ENCODE measurements at places on chromosomes 3 and 15.
A peak's percentile ranks its signal among the peaks of the same experiment; 100 is the strongest.

- DNase-seq: peak; percentile 21
These were observed 17.8 kb downstream of the UBXN7 start for GRCh38 chr3:196414469-196414868.

- no peak for DNase-seq
These were observed 247.8 kb downstream of the ALCAM start for GRCh38 chr3:105614288-105615030.

DNA sequence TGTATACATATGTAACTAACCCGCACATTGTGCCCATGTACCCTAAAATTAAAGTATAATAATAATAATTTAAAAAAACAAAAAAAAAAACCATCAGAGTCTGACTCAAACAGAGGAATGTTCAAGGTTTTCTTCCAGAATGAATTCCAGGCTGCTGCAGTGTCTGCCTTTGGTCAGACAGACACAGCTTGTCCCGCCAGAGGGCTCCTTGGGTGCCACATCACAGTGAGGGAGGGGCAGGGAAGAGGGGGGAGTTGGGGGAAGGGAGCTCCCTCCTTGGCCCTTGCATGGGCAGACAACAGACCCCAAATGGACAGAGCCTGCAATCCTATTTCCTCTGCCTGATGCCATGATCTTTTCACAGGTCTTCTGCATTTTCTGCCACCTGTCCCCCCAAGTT, 36.5 kb downstream of the ITGB5 start:
- DNase-seq: peak; percentile 59

DNA sequence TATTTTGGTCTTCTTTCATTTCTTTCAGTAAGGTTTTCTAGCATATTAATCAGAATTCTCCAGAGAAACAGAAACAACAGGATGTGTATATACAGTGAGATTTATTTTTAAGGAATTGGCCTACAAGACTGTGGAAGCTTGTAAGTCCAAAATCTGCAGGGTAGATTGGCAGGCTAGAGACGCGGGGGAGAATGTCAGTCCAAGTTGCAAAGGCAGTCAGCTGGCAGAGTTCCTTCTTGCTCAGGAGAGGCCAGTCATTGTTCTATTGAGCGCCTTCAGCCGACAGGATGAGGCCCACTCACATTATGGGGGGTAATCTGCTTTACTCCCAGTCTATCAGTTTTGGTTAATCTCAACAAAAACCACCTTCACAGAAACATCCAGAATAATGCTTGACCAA, 133.4 kb upstream of the UBE3A start:
- no peak for DNase-seq

GRCh38 chr15:69595009-69595791, 142.6 kb downstream of the RPLP1 start:
- DNase-seq: no peak

DNA sequence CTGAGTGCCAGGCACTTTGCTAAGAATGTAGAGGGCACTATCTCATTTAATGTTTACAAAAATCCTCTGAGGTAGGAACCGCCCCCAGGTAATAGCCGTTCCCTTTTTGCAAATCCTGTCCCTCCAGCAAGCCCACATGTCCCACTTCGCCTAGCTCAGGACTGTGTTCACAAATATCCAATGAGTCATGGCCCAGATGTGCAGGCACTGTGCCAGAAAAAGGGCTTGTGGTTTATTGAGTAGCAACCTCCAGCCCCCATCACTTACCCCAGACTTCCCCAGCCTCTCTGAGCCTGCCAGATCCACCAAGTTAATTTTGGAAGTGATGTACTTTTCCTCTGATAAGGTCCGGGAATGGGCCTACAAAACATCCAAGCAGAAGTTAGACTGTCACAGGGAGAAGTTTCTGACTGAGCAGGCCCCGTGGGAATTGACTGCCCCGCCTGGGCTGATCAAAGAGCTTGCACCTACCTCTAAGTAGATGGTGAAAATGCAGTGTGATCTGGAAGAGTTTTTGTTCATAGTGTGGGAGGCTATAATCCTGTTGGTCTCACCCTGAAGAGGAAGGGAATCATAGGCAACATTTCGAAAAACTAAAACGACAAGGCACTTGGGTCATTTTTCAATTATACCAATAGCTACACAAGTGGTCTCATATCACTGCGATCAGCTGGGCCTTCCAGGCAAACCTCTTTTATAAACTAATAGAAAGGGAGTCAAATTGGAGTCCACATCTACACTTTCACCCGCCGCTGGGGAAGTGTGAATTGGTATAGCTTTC, 15.7 kb downstream of the KIF9 start:
- DNase-seq: peak; percentile 89

- DNase-seq: no peak
These were observed 69.0 kb downstream of the ANKRD28 start for GRCh38 chr3:15728766-15729165.

- DNase-seq: no peak
These were observed 4.1 kb downstream of the FOXP1 start for GRCh38 chr3:71579326-71579934.

- no peak for DNase-seq
These were observed 44.6 kb downstream of the ERC2 start for GRCh38 chr3:56423661-56424099.

GRCh38 chr3:81198756-81199155, 562.7 kb downstream of the GBE1 start:
- DNase-seq: peak; percentile 52

DNA sequence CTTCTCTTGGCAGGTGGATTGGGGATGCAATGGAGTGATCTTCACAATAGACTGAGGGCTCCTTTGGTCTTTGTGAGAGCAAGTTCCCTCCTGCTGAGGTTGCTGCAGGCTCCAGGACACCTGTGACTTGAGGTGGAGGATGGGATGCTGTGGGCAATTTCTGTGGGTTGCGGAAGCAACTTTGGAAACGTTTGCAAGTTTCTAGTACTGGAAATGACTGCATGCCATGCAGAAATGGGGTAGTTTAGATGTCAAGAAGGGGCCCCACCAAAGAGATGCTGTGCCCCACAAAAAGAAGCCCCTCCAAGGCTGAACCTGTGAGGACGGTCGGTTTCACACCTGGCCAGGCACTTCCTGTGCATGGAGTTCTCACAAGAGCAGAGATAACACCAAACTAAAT, 80.4 kb upstream of the XCR1 start:
- DNase-seq: no peak

GRCh38 chr15:74545776-74546656, 5.0 kb downstream of the ARID3B start:
- DNase-seq: peak; percentile 98

GRCh38 chr3:140347151-140347550, 330.7 kb upstream of the TRIM42 start:
- no peak for DNase-seq

DNA sequence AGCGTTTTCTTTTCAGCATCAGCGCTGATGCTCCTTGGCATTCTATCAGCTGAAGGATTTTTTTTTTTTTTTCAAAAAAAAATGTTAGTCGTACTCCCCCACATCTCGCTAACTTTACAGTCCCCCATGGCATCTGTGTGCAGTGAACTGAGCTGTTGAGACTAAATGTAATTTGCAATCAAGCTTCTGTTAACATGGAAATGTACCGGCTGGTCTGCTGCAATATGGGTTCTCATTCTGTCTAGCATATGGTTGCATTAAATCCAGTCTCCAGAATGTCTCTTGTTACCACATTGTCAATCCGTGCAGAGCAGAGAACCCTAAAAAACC, 32.2 kb upstream of the TPRG1 start:
- no peak for DNase-seq

DNA sequence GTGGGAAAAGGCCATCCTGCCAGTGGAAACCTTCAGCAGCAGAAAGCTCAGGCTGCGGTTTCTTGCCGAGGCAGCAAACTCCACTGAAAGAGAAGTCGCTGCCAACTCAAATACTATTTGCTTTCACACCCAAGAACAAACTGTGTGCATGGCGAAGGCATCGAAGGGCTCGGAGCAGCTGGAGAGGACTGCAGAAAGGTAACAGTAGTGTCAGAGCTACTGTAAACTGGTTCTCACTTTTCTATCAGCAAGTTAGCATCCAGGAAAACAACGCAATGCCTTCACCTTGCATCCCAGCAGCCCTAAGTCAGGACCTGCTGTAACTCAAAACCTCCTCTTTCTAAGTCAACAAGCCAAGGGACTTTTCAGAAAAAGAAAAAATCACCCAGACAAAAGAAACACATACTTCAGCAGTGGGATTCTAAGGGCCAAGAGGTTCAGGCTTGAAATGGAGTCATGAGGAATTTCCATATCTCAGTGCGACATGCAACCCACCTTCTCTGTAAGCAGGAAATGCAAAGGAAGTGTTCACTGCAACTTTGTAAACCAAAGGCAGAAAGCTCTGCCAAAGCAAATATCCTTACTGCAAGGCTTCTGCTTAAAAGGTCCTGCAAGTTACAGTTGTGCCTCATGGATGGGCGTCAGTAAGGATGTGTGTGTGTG, 193.5 kb downstream of the FOXP1 start:
- no peak for DNase-seq

DNA sequence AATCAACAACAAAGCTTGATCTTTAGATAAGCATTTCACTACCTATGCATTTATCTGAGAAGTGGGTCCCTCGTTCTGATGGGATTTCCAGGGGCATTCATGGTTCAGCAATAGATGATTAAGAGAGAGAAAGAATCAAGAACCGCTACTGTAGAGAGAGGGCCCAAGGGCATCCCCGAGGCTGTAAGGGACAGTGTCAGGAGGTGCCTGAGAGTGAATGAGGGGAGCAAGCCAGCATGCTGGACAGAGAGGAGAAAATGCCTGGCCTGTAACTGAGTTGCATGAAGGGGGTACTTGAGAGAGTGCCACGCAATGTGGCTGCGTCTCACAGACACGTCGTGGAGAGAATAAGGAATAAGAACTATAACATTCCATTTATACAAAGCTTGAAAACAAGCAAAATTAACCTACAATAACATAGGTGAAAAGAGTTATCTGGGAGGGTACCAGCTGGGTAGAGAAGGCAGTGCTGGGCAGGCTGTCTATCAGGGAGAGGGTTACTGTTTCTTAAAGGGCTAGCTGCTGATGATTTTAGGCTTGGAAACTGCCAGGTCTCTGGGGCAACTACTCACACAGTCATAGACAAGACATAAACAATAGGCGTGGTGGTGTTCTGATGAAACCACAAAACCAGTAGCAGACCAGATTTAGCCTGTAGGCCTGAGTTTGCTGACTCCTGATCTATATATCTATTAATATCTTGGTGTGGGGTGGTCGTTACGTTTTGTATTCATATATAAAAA, 374.6 kb upstream of the CFAP20DC start:
- DNase-seq: peak; percentile 30

DNA sequence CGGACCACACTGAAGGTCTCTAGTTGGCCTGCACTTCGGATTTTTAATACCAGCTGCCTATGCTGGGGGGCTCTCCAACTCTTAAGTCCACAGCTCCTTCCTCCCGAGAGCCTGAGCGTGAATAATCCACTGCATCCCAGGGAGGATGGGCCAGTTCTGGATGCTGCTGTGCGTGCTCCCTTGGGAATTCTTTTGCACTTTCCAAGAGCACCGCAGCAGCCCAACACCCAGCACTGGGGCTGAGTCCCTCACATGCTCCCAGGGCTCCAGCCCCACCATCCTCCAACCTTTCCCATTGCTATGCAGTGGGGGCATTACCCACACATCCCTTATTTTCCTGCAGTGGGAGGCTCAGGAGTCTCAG, 136.4 kb upstream of the IQSEC1 start:
- DNase-seq: no peak

- DNase-seq: no peak
These were observed 1.6 kb upstream of the GBE1 start for GRCh38 chr3:81763001-81763400.

DNA sequence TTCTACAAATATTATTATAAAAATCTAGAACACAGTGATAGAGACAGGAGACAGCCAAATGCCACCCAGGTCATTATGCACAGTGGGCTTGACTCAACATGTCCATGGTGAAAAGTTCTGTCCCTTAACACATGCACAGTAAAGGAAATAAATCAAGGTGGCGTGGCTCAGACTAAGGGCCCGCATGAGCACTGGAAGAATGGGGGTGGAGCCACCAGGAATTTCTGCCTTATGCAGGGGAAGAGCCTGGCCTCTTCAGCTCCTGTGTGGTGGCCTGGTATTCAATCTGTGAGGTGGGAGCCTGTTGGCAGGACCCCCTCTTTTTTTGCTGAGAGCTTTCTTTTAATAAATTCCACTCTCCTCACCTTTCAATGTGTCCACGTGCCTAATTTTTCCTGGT, 17.2 kb upstream of the SPG21 start:
- no peak for DNase-seq

DNA sequence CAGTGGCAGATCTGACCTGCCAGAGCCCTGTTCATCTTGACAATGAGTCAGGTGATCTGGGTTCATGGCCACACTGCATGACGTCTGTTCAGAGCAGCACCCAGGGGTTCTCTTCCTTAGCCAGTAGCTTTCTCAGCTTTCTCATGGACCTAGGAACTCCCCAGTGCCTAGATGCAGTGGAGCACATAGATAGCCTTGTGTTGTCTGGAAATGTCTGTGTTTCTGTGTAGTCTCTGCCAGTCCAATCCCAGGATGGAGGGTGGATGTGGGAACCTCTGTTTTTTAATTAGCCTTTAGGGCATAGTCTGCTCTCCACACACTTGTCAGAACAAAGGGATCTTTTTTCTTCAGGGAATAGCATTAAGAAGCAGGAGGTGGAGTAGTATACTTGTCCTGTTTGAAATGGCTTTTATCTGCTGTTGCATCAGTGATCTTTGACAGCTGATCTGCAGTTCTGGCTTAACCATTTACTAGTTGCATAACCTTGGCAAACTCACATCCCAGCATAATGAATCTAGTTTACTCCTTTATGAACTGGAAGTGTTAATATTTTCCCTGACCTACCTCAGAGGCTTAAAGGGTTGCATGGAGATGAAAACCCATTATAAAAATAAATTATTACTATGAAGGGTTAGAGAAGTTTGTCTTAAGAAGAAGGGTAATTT, 16.1 kb upstream of the CACNA1D start:
- no peak for DNase-seq

DNA sequence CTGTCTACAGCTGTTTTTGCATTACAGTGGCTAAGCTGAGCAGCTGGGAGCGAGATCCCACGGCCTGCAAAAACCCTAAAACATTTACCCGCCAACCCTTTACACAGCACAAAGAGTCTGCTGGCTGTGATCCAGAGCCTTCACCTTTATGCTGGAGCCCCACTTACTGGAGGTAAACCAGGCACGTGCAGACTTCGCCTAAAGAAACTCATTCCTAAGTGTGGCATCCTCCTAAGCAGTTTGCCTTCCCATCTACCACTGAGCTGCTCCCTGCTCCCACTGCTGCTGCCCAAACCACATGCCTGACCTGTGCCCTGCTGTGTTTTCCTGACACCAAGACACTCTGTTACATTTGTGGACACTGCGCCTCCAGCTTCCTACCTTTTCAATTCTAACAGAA, 53.0 kb downstream of the CHSY1 start:
- peak; percentile 20 for DNase-seq

DNA sequence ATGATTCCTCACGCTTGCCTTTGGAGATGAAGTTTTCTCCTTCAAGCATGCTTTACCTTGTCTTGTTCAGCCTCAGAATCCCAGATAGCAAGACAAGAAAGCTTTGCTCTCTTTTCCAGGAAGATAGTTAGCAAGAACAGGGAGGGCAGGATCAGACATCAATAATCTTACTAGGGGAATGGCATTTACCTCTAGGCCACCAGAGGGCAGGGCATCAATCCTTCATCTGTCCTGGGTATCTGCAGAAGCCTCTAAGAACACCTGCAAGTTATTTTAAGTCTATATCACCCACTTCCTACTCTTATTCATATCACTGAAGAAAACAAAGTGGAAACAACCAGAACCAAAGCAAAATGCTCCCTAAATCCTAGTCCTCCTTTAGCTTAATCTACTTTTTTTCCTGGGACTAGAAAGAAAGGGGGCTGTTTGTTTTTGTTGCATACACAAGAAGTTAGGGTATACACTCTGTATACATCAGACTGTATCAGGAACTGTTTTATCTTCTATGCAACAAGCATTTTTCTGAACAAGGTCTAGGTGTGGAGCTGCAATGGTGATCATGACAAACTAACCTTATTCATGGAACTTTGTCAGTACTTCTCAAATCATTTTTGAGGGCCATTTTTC, 862.5 kb downstream of the CADM2 start:
- DNase-seq: no peak

Data from ELR (cell line).